ENCODE measurements at places on chromosomes 3 and 15.

DNA sequence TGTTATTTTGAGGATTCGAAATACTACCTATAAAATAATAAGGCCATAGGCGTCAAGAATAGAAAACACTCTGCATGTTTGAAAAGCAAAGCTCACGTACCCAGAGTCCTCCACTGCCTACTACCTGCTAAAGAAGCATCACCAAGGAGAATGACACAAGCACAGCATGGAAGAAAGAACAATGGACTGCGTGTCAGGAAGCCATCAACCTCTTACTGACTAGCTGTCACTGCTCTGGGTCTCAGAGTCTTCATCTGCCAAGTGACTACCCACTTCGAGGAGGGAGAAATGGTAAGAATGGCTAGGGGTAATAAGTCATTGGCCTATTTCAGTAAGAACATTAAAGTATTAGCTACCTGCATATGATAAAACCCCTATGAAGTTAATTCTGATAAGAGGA is 49.4 kb downstream of the CLASP2 start:
- no peak for DNase-seq

DNA sequence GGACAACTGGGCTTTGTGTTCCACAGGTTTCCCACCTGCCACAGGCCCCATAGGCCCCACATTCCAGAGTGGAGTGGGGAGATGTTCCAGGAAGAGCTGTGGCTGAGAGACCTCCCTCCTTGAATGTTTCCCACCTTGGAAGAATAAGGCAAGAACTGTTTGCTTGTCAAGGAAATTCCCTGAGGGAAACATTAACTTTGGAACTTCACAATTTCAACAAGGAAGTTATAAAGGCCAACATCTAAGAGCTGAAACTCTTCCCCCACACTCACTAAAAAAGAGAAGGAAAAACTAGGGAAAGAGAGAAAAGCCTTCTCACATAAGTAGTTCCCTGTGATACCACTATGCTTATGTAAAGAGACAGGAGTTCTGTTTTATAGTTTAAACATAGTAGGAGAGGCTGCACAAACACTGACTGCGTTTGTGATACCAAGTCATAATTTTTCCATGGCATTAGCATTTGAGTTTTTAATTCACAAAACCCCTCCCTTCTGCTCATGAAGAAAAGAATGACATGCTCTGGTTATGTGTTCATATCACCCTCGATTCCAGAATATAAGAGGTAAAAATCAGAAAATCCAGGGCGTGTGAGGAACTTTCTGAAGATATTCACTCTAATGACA is 39.8 kb upstream of the SPRED1 start:
- no peak for DNase-seq

DNA sequence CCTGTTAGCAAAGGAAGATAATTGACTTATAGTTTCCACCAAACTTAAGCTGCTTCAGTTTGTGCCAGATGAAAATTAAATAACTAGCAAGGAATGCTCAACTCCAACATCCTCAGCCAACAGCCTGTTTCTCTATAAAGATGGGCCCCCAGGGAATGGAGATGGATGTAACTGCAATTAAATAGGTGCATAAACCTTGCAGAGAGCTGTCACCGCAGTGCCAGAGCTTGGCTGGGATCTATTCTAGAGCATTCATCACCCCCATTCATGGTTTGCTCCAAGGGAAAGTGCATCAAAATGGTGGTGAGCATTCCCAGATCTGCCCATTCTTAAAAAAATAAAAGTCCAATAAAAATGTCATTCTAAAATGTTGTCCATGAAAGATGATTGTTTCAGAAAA is 19.7 kb upstream of the RORA start:
- no peak for DNase-seq

DNA sequence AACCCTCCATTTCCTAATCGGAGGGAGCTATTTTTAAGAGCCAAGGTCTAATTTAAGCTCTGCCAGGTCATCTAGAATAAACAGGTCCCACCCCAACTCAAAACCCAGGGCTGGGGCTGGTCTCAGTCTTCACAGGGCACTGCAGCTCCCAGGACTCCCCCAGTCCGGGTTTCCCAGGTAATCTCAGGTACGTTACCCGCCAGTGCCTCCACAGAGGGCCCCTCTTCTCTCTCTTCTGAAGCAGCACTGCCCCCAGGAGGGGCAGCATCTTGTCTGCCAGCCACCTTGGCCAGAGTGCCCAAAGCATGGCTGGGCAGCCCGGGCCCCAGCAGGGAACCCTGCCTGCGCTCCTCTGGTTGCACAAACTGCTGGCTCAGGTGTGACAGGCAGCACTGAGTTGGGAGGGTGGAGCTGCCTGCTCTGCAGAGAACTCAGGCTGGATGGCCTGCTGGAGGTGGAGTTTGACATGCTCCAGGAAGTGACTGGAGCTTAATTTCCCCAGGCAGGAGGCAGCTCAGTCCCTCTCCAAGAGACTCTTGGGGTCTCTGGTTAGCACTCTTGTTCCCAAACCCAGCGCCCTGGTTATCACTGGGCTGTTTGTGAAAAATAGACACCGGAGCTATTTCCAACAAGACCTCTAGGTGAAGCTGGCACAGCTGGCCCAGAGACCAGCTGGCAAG is at the start of gene PLA2G4F:
PLA2G4F (minus strand) TSS at position 394 of the 680 bp plus-strand sequence; CDS start at position 307, 87 bp downstream.
- DNase-seq = no peak

DNA sequence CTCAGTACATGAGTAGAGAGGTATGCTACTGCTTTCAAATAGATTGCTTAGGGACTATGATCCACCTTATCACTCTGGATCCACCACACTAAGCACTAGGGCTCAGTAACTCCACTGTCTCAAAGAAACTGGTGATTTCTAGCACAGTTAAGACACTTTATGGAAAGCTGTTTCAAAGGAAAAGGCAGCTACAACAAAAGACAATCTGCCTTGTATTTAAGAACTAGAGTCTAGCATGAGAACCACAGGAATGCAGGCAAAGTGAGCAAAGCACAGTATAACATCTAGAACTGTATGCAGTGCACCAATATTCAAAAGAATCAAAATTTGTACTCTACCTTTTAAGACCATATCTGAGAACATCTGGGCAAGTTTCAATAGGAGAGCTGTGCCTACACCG is 17.9 kb downstream of the TFRC start:
- no peak for DNase-seq
